ENCODE measurements at places on chromosomes 6 and 20. TPM values are rescaled to one million over a fixed set of nuclear protein-coding genes. Genes with fewer than 3 reads are reported as not detected.

GRCh38 chr6:85015396-85015990, 251.1 kb upstream of the TBX18 start:
- DNase-seq = no peak

GRCh38 chr6:141734071-141734840, 398.5 kb upstream of the GJE1 start:
- DNase-seq = no peak

GRCh38 chr20:19449051-19449450, 236.6 kb downstream of the SLC24A3 start:
- DNase-seq = no peak

GRCh38 chr6:144482142-144482541, 197.0 kb downstream of the UTRN start:
- DNase-seq = peak; percentile 68

DNA sequence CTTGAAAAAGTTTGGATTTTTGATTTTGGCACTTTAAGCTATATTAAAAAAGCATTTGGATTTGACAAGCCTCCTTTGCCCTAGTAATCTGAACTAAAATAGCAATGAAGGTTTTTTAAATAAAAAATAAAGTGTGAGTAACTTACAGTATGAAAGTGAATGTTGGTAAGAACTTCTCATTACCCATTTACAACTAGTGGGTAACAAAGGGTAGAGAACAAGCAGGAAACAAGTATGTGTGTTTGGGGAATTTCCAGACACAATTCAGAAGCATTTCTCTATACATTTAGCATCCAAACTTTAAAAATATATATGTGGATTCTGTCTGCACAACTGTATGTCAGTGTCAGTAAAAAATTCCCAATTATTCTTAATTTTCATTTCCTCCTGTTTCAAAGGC, 2.9 kb downstream of the TMEM30A start:
- no peak for DNase-seq

DNA sequence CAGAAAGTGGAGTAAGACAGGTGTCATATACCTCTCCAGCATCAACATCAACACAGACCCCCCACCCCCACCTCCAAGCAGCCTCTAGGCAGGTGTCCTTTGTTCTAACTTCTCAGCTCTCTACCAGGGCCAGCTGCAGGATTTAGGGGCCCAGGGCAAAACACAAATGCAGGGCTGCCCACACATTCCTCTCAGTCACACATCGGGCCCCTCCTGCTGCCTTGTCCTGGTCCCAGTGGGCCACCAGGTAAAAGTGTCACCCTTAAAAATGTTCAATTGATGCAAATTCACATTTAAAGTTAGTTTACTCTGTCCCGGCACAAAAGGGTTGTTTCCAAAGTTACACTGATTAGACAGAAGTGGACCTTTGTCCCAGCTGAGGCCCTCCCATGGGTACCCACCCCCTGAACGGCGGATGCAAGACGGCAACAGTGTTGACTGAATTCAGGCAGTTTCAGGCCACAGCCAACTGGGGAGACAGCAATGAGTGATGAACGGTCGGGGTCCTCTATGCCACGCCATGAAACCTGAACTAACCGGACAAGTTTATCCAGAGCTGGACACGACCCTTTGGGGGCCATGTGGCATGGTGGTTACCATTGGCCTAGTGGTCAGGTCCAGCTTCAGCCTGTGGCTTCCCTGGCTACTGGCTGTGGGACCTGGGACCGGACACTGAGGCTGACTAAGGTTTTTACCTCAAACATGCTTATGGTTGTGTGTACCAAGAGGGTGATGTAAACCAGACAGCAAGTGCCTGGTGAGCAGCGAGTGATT, 52.2 kb upstream of the UNC93A start:
- no peak for DNase-seq

- no peak for DNase-seq
Observed at GRCh38 chr6:56640374-56640773, 2.3 kb downstream of the DST start.

- no peak for DNase-seq
Observed at GRCh38 chr20:4060856-4061695, 45.7 kb upstream of the RNF24 start.

GRCh38 chr20:35284992-35285805, 627 bp upstream of the EIF6 start:
- DNase-seq = no peak

- no peak for DNase-seq
Observed at GRCh38 chr20:46063652-46064054, 26.1 kb downstream of the NCOA5 start.

- DNase-seq = no peak
Observed at GRCh38 chr6:167757249-167757648, 69.5 kb upstream of the AFDN start.

DNA sequence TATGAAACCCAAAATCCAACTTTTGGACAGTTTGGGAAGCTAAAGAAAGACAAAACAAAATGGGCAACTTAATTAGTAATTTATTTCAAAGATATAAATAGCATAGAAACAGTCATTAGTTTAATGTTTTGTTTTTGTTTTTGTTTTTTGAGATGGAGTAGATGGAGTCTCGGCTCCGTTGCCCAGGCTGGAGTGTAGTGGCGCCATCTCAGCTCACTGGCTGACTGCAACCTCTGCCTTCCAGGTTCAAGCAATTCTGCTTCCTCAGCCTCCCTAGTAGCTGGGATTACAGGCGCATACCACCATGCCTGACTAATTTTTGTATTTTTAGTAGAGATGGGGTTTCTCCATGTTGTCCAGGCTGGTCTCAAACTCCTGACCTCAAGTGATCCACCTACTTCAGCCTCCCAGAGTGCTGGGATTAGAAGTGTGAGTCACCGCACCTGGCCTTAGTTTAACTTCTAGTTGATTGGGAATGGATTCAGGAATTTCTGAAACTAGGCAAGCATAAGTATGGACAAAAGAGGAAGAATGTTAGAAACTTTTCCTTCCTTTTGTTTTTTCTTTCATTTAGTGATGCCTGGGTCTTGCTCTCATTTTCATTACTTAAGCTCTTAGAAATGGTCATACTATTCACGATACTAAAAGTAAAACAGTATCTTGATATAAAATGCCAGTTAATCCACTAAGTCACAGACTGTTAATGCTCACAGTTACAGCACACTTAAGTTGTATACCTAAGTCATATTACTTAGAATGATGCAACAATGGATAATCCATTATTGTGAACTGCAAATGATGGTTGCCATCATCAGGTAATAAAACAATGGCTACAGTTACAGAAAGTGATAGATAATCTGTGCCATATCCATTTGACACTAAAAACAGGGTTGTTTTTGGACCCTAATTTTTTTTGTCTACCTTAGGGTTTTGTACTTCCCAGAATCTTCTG, 8.2 kb downstream of the SENP6 start:
- no peak for DNase-seq

DNA sequence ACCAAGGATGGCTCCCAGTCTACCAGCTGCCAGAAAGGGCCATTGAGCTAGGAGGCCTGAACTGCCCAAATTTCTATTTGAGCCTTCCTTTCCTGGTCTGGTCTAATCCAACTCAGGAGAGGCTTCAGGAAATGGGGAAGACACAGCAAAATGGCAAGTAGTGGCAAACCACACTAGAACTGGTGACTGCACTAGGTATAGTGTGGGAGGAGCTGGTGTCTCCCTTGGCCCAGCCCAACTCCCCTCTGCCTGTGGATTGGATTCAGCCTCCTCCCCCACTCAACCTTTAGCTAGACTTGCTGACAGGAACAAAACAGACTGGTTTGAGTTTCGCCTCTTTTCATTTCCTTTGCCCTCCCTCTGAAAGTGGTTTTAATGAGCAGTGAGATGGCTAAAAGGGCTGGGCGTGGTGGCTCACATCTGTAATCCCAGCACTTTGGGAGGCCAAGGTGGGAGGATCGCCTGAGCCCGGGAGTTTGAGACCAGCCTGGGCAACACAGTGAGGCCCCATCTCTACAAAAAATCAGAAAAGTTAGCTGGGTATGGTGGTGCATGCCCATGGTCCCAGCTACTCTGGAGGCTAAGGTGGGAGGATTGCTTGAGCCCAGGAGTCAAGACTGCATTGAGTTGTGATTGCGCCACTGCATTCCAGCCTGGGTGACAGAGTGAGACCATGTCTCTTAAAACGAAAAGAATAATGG, 17.5 kb downstream of the MRPS18A start:
- DNase-seq = no peak

DNA sequence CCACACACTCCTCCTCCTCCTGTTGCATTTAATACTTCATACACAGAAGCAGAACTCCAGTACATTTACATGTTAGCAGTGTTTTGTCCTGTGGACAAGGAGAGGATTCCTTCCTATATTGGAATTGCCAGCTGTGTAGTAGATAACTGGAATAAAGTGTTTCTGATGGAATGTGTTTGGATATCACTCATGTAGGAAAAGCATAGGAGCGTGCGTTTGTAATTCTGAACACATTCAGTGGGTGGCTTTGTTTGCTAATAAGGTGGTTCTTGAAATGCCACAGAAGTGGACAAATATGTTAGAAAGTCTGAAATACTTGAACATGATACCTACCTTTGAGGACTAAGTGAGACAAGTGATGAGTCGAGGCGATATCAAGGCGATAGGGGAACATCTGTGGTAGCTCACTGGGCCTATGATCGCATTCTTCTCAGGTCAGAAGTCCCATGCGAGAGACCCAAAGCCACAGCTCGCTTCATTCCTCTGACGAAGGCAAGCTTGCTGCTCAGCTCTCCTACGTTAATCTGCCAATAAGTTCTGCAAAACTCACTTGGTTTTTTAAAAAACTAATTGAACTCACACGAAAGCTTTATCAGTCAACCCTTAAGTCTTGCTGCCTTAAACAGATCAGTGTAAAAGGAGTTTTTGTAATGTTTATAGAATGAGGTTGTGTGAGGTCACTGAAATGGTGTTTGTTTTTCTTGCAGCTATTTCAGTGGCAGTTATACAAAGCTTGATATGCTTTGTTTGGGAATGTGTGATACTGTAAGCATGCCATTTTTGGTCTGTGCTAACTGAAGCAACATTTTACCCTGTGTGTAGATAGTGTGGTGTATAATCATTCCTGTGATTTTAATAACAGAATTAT, 159.9 kb downstream of the SOX4 start:
- no peak for DNase-seq

DNA sequence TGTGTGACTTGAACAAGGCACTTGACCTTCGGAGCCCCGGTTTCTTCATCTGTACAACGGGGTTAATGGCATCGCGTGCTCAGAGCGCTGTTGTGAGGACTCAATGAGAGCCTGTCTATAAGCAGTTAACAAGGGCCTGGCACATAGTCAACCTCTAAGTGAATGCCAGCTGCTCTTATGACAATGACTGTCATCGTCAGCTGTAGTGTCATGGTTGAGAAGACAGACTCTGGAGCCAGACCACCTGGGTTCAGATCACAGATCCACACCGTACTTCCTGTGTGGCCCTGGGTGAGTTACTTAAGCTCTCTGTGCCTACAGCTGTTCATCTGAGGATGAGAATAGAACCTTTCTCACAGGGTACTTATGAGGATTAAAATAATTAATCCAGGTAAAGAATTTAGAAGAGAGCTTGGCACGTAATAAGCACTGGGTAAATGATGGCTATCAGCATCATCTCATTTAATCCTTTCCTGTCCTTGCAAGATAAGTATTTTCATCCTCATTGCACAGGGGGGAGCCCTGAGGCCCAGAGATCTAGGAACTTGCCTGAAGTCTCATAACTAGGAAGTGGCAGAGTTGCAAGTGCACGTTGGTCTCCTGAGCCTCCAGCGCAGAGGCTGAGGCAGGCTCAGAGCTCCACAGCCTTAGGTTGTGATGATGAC, 105.3 kb downstream of the EYA2 start:
- DNase-seq = no peak

- DNase-seq = no peak
Observed at GRCh38 chr20:44204156-44204831, 6.3 kb downstream of the OSER1 start.

GRCh38 chr6:32983964-32984621, 15.7 kb downstream of the BRD2 start:
- DNase-seq = no peak

DNA sequence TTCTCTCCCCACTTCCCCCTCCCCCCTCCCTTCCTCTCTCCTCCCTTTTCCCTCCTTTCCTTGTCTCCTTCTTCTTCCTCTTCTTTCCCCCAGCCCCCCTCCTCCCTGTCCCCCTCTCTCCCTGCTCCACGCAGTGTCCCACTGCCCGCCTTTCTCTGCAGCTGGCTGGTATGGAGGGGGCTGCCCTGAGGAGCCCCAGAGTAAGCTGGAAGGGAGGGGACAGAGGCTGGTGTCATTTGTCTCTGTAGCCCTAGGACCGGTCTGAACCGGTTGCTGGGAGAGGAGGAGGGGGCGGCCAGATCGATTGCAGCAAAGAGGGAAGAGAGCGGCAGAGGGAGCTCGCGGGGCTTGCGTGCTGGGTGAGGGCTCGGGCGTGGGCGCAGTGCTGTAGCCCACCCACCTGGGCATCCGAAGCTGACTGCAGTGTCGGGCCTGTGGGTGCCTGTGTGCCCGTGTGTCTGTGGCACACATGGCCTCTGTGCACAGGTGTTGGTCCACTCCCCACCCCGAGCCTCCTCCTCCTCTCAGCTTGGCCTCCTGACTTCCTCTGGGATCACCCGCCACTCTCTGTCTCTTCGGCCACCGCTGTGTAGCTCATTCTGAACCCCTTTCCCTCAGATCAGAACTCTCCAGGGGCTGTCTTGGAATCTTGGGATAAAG, 50.6 kb downstream of the SRC start:
- no peak for DNase-seq

DNA sequence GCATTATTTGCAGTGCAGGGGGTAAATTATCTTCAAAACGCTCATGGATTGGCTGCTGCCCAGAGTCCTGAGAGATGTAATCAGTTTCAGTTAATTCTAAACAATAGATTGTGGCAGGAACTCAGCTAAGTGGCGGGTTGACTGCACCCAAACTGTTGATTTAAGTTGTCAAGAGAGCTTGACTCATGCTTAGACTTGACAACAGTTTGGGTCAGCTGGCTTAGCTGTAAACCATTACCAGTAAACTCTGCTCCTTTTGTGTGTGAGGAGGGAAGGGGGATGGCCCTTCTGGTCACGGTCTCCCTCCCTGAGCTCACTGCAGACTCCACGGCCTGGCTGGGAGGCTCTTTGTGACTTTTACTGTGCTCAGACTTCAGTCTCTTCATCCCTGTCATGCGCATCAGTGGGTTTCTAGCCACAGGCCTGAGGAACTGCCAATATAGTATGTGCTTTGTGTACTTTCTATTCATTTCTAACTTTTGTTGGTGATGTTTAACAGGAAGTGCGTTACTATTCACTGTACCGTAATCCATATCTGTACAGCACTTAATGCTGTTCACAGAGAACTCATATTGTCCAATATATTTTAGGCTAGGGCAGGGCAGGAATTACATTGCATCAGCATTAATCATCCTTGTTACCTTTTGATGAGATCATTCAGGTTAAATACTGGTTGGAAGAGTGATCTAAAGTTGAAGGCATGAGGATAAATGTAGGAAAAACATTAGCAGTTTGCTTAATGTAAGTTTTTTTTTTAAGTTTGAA, 488.3 kb downstream of the CDKAL1 start:
- no peak for DNase-seq

GRCh38 chr6:112626468-112627082, 279.4 kb downstream of the RFPL4B start:
- no peak for DNase-seq

- DNase-seq = no peak
Observed at GRCh38 chr20:22312744-22313346, 271.5 kb downstream of the FOXA2 start.

Gene LPA
- total RNA-seq = not detected

Gene PGM3
- total RNA-seq = 14.9 TPM

Gene LHFPL5
- total RNA-seq = not detected

Gene SMOC2
- 0.10 TPM for total RNA-seq

Gene LINC00237
- not detected for total RNA-seq

Gene CFAP61
- total RNA-seq = not detected

Gene TSBP1
- not detected for total RNA-seq

Gene TNFRSF21
- total RNA-seq = 3.1 TPM

Gene NT5E
- total RNA-seq = 13.4 TPM

Measured in activated T-cell treated with anti-CD3 and anti-CD28 coated beads, Interleukin-2, amount 50 U/mL, for 4 hours (primary cell).